Endodermal cell (in vitro differentiated cells): ENCODE measurements at places on chromosomes 7 and 10. TPM values are rescaled to one million over a fixed set of nuclear protein-coding genes. Genes with fewer than 3 reads are reported as not detected.

- H3K4me1 ChIP-seq, result no peaks in the 10 kb centered on the region
- H3K27me3 ChIP-seq, result no peaks in the 10 kb centered on the region
- peaks cover 31% of the 10 kb centered on the region for H3K36me3 ChIP-seq
These were observed 79.6 kb downstream of the SVIL start for GRCh38 chr10:29555091-29555745.

DNA sequence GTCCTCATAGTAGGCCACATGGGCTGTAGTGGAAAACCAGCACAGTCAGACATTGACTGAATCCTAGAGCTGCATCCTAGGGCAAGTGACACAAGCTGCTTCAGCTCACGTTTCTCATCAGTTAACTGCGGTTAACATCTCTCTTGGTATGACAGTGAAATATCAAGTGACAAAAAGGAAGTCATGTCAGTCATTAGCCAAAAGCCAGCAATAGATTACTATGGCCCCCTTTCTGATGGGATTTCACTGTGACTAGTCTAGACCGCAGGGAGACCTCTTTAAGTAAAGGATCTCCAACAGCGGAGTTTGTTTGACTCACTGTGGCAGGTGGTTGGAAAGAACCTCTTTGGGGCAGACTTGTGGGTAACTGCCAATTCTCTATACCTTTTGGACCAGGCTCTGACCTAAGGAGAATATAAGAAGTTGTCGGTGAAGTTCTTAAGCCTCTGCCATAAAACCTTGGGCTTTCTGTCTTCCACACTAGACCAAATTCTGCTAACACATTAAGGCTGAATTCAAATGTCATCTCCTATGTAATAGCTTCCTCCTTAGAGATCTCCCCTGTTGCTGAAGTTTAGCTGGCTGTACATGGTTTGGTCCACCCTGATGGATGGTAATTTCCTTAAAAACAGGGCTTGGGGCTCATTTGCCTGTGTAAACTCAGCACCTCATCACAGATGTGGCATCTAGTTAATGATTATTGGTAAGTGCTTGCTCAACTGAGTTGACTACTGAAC lies 115.3 kb downstream of the SGMS1 start:
- peaks cover 10% of the 10 kb centered on the region for H3K4me1 ChIP-seq
- no peak overlapping the region for H3K4me3 ChIP-seq

DNA sequence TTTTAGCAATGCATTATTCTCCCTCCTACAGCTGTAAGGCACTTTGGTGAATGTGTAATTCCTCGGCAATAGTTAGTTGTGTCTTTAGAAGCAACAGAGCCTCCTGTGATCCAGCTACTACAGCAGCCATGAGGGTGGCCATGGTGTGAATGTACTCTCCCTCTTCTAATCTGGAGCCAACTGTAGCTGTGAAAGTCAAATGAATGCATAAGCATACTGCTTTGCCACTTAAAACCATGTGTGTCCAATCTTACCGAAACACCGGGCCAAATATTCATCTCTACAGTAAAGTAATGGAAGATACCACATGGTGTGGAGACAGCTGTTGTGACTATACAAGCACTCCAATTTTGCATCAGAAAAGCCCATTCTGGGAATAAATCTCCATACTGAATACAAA lies 195.0 kb downstream of the DNAJC1 start:
- H3K4me1 ChIP-seq, result peaks cover 22% of the 10 kb centered on the region
- no peaks in the 10 kb centered on the region for H3K36me3 ChIP-seq
- no peak for DNase-seq
- H3K27ac ChIP-seq, result peak overlapping the region; percentile 6
- H3K4me3 ChIP-seq, result no peak overlapping the region

DNA sequence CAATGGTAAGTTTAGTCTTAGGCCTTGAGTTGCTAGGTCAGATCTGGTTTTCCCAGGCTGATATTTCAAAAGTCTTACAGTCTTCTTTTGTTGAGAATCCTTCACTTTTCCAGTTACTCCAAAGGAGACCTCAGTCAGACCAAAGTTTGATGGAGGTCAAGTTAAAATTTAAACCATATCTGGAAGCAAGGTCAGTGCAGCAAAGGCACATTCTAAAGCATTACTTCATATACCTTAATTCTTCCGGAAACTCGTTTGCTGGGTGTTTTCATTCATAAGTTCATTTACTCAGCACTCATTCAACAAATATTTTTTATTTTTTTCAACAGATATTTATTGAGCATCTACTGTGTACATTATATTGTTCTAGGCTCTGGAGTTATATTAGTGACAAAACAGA lies 403.0 kb upstream of the LRGUK start:
- no peaks in the 10 kb centered on the region for H3K4me1 ChIP-seq
- H3K4me3 ChIP-seq, result no peak overlapping the region
- no peak for DNase-seq
- H3K27ac ChIP-seq, result no peak overlapping the region

GRCh38 chr7:141715018-141715417 lies 6.9 kb downstream of the WEE2 start:
- H3K27me3 ChIP-seq, result no peaks in the 10 kb centered on the region
- H3K27ac ChIP-seq, result no peak overlapping the region
- DNase-seq, result no peak
- H3K36me3 ChIP-seq, result no peaks in the 10 kb centered on the region
- no peak overlapping the region for H3K4me3 ChIP-seq
- H3K4me1 ChIP-seq, result peaks cover 4% of the 10 kb centered on the region

DNA sequence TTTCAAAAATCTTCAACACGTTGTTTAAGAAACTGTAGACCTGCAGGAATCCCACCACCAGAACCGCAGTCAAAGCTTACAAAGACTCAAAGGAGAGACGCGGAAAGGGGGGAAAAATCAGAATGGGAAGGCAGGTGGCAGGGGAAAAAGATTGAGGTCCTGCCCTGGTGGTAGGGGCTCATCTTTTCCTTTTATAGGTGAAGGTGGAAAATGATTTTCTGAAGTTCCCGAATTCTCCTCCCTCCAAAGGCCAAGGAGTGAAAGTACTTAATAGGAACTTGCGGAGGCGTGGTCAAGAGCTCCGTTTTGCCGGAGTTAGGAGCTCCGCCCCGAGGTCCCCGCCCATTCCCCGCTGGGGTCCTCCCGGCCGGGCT lies 724 bp downstream of the BBIP1 start:
- DNase-seq, result peak; percentile 98
- H3K4me1 ChIP-seq, result peaks cover 5% of the 10 kb centered on the region
- H3K27ac ChIP-seq, result peak overlapping the region; percentile 99
- peak overlapping the region; percentile 91 for H3K4me3 ChIP-seq
- no peaks in the 10 kb centered on the region for H3K27me3 ChIP-seq
- no peaks in the 10 kb centered on the region for H3K36me3 ChIP-seq

- H3K27ac ChIP-seq, result no peak overlapping the region
- peaks cover 8% of the 10 kb centered on the region for H3K27me3 ChIP-seq
- H3K4me1 ChIP-seq, result peaks cover 6% of the 10 kb centered on the region
- no peak overlapping the region for H3K4me3 ChIP-seq
- no peak for DNase-seq
These were observed 93.1 kb downstream of the CDK14 start for GRCh38 chr7:90689260-90689659.

DNA sequence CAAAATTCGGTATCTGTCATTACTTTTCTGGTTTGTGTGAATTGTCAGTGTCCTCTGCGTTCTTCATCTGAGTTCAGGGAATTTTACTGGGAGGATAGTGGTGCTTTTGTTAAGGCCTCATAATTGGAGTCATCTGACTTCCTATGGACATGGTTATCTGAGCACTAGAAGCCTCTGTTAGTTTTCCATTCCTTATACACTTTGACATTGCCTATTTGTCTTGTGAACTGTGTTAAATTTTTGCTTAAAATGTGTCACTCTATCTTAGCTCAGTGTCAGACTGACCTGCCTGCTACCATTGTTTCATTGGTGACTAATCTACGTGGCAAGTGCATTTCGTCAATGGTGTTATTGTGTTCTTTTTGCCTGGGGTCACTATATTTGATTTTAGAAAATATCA lies 253.3 kb downstream of the SEMA3A start:
- no peaks in the 10 kb centered on the region for H3K36me3 ChIP-seq
- no peak for DNase-seq
- H3K27me3 ChIP-seq, result no peaks in the 10 kb centered on the region
- H3K27ac ChIP-seq, result no peak overlapping the region
- H3K4me3 ChIP-seq, result no peak overlapping the region
- H3K4me1 ChIP-seq, result no peaks in the 10 kb centered on the region

GRCh38 chr10:105586451-105587098 lies 945.5 kb downstream of the SORCS3 start:
- no peaks in the 10 kb centered on the region for H3K4me1 ChIP-seq
- no peak overlapping the region for H3K27ac ChIP-seq
- no peaks in the 10 kb centered on the region for H3K27me3 ChIP-seq
- H3K4me3 ChIP-seq, result no peak overlapping the region
- no peaks in the 10 kb centered on the region for H3K36me3 ChIP-seq
- no peak for DNase-seq

CACNB2 gene
- total RNA-seq, result 2.7 and 4.6 TPM in 2 replicates

- H3K36me3 ChIP-seq, result no peaks in the 10 kb centered on the region
- H3K4me1 ChIP-seq, result no peaks in the 10 kb centered on the region
- no peak overlapping the region for H3K27ac ChIP-seq
- no peaks in the 10 kb centered on the region for H3K27me3 ChIP-seq
These were observed 40.0 kb upstream of the TM9SF3 start for GRCh38 chr10:96626795-96627194.

DNA sequence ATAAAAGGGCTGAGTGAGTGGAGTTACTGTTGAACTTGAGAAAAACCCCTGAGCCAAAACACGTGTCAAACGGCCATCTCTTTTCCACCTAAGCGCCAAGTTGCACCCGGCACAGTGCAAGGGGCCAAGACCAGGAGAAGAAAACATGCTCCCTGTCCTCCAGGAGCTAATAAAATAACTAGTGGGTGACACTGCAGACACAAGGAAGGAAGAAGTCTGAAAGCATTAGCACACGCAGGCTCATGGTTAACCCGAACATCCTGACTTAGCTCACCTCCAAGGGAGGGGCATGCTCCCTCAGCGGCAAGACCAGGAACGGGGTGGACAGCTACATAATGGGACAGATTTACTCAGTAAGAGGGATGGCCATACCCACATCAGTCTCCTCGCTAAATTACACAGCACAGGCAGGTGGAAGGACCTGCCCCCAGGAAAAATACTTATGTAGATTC lies 65.0 kb downstream of the PIP4K2A start:
- H3K4me3 ChIP-seq, result no peak overlapping the region
- no peaks in the 10 kb centered on the region for H3K36me3 ChIP-seq
- peaks cover 6% of the 10 kb centered on the region for H3K4me1 ChIP-seq
- H3K27me3 ChIP-seq, result peaks cover 25% of the 10 kb centered on the region
- DNase-seq, result no peak

GRCh38 chr10:60430017-60430416 lies 40.3 kb upstream of the ANK3 start:
- H3K4me1 ChIP-seq, result peaks cover 14% of the 10 kb centered on the region
- no peaks in the 10 kb centered on the region for H3K36me3 ChIP-seq
- H3K4me3 ChIP-seq, result no peak overlapping the region
- DNase-seq, result no peak

- no peaks in the 10 kb centered on the region for H3K4me1 ChIP-seq
- no peak for DNase-seq
- H3K27ac ChIP-seq, result no peak overlapping the region
- no peaks in the 10 kb centered on the region for H3K36me3 ChIP-seq
- H3K4me3 ChIP-seq, result no peak overlapping the region
These were observed 45.0 kb upstream of the CACUL1 start for GRCh38 chr10:118799777-118800176.

DNA sequence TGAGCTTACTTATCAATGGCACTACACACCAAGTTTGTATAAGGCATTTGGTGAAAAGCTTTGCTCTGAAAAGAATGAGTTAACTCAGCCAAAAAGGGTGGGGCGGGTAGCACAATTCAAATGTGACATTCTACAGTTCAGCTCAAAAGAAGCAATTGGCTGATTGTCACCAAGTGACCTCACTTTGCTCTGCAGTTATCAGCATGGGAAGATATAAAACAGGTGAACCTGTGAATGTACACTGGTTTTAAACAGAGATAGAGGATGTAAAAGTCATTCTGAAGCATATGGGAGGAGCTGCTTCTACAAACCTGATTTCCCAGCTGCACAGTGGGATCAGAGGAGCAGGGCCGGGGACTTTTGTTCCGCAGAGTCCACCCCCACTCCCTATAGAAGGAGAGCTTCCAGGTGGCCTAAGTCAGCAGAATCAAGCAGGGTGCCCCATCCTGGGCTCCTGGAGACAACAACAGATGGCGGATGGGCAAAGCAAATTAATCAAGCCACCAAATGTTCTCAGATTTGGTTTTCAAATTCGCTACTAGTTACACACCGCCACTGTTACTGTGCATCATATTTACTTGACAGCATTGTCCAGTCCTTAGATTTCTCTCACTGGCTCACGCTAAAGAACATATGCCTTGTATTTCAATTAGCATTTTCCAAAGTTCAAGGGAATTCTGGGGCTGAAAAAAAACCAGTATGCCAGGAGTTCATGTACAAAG lies 27.5 kb upstream of the NPVF start:
- no peaks in the 10 kb centered on the region for H3K27me3 ChIP-seq
- H3K36me3 ChIP-seq, result no peaks in the 10 kb centered on the region

- DNase-seq, result no peak
- no peaks in the 10 kb centered on the region for H3K4me1 ChIP-seq
- H3K27ac ChIP-seq, result no peak overlapping the region
- no peaks in the 10 kb centered on the region for H3K36me3 ChIP-seq
- no peak overlapping the region for H3K4me3 ChIP-seq
These were observed 47.2 kb downstream of the DNAJC12 start for GRCh38 chr10:67790534-67791408.

GRCh38 chr10:89684604-89685003 lies 16.8 kb upstream of the KIF20B start:
- no peaks in the 10 kb centered on the region for H3K4me1 ChIP-seq
- no peak for DNase-seq
- no peak overlapping the region for H3K4me3 ChIP-seq
- H3K27ac ChIP-seq, result no peak overlapping the region

- DNase-seq, result no peak
- H3K4me3 ChIP-seq, result no peak overlapping the region
- H3K36me3 ChIP-seq, result no peaks in the 10 kb centered on the region
- no peaks in the 10 kb centered on the region for H3K27me3 ChIP-seq
These were observed 17.3 kb downstream of the SLC16A12 start for GRCh38 chr10:89518108-89518507.

DNA sequence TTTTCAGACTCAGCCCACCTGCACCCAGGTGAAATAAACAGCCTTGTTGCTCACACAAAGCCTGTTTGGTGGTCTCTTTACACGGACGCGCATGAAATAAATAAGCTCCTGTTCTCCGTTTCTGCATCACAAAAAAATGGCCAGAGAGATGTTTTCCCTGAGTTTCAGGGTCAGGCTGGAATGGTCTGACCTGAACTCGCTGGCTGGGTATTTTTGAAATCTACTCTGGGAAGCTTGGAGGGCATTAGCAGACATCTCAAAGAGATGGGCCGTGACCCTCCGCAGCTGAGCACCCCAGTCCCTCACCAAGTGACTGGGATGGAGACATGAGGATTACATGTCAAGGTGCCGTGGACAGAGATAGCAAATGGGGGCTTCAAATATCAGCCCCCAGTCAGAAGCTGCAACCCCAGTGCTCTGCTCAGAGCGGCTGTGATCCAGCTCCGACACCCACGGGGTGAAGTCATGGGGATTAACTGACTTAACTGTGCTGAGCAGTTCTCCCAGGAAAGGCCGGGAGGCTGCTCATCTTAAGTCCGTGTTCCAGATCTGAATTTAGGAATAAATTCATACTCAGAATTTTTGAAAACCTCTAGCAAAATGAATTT lies 22.3 kb downstream of the CALML5 start:
- no peak overlapping the region for H3K27ac ChIP-seq
- no peak overlapping the region for H3K4me3 ChIP-seq
- no peaks in the 10 kb centered on the region for H3K36me3 ChIP-seq
- no peaks in the 10 kb centered on the region for H3K27me3 ChIP-seq
- peaks cover 15% of the 10 kb centered on the region for H3K4me1 ChIP-seq

GPR15LG gene
- total RNA-seq, result not detected in 3 replicates

ZKSCAN5 gene
- 10.5 to 18.2 TPM (median 17.9 TPM) in 3 replicates for total RNA-seq

TRIM73 gene
- total RNA-seq, result 2.1 to 5.8 TPM (median 5.6 TPM) in 3 replicates

RGS10 gene
- total RNA-seq, result 5.7 to 7.5 TPM (median 6.3 TPM) in 3 replicates
